ENCODE measurements at places on chromosomes 1 and 21. TPM values are rescaled to one million over a fixed set of nuclear protein-coding genes. Genes with fewer than 3 reads are reported as not detected.
A peak's percentile ranks its signal among the peaks of the same experiment; 100 is the strongest.

SEC16B gene
- not detected for polyA plus RNA-seq

DNA sequence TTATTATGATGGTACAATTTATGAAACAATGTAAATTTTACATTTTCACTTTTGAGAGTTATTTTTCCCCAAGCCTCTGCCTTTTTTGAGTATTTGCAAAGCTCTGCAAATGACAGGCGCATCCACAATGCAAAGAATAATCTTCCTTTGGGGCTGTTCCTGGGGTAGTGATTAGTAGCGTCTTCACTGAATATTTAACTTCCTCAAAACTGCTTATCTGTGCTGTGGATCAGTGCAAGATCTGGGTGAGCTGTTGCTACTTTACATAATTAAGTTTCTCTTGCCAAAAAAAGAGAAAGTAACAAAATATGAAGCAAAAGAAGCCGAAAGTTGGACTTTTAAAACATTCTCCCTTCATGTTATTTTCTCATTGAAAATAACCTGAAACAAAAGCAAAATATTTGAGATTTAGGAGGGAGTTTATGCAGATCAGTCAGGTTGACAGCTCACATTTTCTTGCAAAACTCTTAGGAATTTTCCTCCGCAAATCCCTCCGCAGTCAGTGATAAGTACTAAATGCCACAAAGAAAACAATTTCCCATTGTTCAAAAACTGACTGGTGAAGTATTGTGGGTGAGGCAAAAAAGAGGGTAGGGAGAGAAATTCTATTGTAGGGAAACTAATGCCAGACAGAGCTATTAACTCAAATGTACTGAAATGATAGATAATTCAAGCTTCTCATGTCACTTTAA lies 276.4 kb upstream of the B3GALT2 start:
- no peak for DNase-seq
- H3K27ac ChIP-seq, result no peak overlapping the region
- no peaks in the 10 kb centered on the region for H3K36me3 ChIP-seq
- H3K4me3 ChIP-seq, result peak overlapping the region; percentile 19

DNA sequence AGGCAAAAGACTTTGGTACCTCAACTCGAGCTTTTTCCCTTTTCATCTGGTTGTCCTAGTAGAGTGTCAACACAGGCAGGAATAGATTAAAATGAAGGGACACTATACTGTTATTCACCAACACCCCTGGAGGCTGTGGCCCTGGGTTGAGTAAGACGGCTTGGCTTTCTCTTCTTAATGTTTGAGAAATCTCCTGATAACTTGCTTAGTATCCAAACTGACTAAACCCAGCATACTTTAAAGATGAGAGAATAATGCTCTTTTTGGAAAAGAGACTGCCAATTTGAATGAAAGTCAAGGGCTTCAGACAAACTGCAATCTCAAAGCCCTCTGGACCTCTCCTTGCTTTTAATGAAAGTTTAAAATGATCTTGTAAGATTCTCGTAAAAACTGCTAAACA lies 2.6 kb upstream of the SLC30A1 start:
- no peaks in the 10 kb centered on the region for H3K27me3 ChIP-seq
- H3K4me1 ChIP-seq, result peaks cover 5% of the 10 kb centered on the region
- no peak for DNase-seq
- H3K4me3 ChIP-seq, result no peak overlapping the region
- H3K36me3 ChIP-seq, result no peaks in the 10 kb centered on the region

- no peaks in the 10 kb centered on the region for H3K36me3 ChIP-seq
- no peaks in the 10 kb centered on the region for H3K27me3 ChIP-seq
- DNase-seq, result no peak
- H3K4me1 ChIP-seq, result no peaks in the 10 kb centered on the region
- no peak overlapping the region for H3K27ac ChIP-seq
Observed at GRCh38 chr1:232899839-232900238, 50.6 kb upstream of the NTPCR start.
